Stomach (tissue), 19 donors: ENCODE measurements at places on chromosomes 5 and 9.
A peak's percentile ranks its signal among the peaks of the same experiment; 100 is the strongest.

DNA sequence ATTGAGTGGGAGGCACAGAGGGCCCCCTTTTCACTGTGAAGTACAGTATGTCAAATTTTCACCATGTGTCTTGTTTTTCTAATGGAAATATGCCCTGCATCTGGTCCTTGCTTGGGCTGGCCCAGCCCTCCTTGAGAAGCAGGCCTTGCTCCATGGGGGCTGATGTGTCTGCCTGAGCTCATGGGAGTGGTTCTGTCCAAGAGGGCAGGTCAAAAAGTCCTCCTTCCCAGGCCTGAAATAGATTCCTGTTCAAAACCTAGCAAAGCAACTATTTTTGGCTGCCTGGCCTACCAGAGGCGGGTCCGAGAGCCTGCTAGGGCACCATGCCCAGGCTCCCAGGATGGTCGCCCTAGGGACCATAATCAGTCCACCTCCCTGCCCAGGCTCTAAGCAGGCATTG lies 40.5 kb upstream of the NEURL1B start:
- DNase-seq: no peak

GRCh38 chr9:36789886-36790285 lies 217.2 kb downstream of the MELK start:
- DNase-seq: no peak

DNA sequence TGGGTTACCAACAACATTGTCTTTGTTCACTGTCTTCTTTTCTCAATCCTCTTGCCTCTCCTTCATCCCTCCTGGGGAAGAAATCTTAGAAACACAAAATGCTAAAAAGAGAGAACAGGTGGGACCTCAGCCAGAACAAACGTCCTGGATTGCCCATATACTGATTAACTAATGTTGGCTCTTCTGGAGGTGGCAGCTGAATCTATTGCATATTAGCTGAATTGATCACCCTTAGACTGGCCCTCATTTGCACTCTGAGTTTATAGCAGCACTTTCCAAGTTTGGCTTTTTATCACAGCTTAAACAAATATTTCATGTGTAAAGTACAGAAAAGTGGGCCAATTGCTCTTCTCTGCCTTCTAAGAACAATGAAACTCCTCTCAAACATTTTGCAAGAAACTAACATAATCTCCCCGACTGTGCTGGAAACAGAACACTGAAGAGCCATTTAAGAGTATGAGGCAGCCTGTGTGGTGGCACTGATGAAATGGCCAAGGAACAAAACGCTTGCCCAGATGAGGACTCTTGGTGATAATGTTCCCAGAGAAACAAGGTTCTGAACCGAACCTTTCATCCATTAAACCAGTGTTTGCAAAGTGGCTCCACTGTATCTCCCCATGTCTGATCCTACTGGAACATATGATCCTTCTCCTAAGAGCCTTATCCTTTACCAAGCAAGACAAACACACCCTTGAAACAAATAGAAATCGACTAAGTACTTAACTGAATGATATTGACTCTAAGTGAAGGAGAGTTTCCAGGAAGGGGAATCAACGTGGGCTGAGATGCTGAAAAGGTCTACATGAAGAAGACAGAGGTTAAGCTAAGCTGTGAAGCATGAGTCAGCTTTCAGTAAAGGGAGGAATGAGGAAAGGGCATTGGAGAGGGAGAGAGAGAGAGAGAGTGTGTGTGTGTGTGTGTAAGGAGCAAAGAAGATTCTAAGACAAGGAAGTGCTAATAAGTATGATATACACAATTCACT lies 83.2 kb upstream of the LIFR start:
- peak; percentile 52 for DNase-seq

- DNase-seq: no peak
Observed at GRCh38 chr9:37328556-37329227, 93.8 kb upstream of the GRHPR start.

GRCh38 chr9:15403155-15403554 lies 19.5 kb upstream of the SNAPC3 start:
- DNase-seq: no peak

GRCh38 chr5:53035868-53036381 lies 46.8 kb downstream of the ITGA2 start:
- DNase-seq: no peak

DNA sequence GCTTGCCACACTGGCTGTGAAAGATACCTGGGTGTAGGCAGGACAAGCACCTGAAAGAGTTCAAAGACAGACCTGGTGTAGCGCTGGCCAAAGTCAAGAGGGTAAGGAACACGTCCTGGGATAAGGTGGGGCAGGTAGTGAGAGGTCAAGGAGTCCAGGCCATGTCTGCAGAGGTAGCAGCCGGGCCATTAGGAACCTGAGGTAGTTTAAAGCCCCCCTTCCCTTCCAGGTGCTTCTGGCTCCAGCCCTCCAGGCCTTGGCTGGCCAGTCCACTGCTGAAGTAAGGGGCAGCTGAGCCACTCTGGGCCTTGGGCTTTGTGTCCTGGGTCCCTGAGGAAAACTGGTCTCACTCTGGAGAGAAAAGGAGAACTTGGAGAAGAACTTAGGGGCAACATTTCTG lies 13.9 kb upstream of the NR5A1 start:
- DNase-seq: no peak

DNA sequence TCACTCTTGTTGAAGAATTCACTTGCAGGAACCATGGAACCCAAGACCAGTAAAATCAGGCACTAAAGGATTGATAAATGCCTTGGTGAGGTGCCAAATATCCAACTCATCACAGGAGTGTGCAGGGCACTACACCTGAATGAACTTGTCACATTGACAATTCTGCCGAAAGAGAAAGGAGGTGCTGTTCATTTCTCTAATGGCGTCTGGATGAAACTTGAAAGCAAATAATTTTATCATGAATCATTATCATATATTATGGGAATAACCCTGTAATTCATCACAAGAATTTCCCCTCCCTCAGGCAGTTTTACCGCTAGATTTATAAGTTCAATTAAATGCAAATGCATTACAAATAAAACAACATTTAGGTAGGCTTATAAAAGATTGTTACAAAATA lies 360.0 kb downstream of the GLIS3 start:
- no peak for DNase-seq

DNA sequence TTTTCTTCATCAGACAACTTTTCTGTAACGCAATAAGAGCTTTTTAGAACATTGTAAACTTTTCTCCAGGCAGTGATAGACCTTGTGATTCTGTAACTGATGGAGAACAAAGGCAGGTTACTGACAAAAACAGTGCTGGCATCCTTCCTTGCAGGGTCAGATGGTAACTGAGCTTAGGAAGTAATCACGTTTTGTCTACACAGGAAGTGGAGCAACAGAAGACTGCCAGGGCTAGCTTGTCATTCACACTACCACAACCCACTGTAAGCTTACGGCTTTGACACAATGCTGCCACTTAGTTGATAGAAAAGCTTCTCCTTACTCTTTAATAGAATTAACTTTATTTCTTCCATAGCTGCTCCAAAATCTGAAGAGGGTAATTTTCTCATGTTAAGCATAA lies 46.8 kb downstream of the FBN2 start:
- no peak for DNase-seq

DNA sequence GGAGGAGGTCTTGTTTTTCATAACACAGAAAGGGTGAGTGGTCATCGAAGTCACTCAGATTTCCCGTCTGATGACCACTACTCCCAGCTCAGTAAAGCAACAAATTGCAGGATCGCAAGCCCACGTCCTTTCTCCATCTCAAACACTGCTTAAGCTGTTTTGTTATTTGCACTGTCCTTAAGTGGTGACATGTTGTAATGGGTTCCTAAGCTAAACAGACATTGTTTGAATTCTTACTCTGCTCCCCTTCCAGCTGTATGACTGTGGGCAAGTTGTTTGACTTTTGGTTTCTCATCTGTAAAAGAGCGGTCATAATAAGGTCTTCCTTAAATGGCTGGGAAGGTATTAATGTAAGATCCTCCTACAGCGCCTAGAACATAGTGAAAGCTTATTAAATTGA lies 62.8 kb upstream of the EQTN start:
- DNase-seq: no peak

DNA sequence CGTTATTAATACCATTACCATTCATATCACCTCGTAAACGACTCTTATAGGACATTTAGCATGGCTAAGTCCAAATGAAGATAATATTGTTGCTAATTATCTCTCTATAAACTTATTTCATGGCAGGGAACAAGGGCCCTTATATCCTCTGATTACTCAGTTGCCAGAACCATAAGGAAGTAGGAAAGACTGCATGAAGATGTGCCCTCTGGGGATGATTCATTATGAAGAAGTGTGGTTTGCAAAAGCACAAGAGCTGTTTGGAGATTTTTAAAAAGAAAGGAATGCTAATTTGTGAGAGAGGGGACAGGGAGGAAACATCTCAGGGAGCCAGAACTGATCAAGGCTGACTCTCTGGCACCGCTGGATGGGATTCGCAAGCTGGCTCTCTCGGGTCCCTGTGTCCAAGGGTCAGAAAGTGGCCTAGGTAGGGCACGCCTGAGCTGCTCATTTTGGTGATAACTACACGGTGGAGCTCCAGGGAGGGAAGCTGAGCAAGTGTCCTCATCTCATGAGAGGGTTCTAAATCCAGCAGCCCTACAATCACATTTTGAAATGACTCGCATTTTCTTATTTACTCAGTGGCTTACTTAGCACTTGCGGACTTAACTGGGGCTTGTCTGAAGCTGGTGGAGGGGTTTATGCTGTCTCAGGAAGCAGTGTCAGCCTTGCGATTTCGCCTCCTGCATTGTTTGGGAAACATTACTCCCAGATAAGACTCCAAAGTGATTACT lies 136.8 kb downstream of the C5orf15 start:
- DNase-seq: no peak

- DNase-seq: no peak
Observed at GRCh38 chr5:164394686-164395194, 889.3 kb downstream of the MAT2B start.

DNA sequence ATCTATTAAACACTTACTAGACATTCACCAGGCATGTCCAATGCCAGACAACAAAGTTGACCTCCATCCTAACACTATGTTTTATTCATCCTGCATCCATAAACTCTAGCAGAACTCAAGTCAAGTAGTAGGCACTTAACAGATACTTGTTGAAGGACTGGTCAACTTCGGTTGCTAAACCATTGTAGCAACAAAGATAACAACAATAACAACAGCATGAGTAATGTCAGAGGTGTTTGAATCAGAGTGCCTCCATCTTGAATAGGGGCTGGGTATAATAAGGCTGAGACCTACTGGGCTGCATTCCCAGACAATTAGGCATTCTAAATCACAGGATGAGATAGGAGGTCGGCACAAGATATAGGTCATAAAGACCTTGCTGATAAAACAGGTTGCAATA lies 180.5 kb upstream of the ZNF462 start:
- no peak for DNase-seq

- no peak for DNase-seq
Observed at GRCh38 chr5:5424736-5425135, 2.3 kb downstream of the ICE1 start.

DNA sequence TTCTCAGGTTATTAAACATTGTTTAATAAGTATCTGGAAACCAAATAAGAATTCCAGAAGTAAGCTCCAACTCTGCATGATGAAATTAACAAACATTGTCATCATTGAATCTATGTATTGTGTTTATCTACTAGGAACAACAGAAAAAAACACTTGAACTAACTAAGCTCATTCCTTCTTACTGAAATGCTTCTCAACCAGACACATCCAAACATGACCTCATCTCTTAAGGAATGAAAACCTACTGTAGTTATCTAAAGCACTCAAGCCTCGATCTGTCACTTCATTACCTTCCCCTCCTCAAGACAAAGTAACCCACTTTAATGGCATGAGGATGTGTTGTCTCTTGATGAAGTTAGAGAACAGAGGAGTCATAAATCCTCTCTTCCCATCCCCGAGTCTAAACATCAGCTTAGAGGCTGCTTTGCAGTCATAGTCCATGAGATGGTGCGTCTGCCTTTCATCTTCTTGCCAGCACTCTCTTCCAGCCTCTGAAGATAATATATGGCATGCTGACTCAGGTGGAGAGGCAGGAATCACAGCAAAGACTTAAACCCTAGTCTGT lies 86.5 kb downstream of the CEMIP2 start:
- DNase-seq: no peak

- no peak for DNase-seq
Observed at GRCh38 chr9:38700695-38701094, 19.2 kb downstream of the FAM240B start.

GRCh38 chr5:81019748-81020147 lies 59.6 kb downstream of the RASGRF2 start:
- no peak for DNase-seq

GRCh38 chr5:16461782-16462181 lies 3.8 kb downstream of the ZNF622 start:
- no peak for DNase-seq

DNA sequence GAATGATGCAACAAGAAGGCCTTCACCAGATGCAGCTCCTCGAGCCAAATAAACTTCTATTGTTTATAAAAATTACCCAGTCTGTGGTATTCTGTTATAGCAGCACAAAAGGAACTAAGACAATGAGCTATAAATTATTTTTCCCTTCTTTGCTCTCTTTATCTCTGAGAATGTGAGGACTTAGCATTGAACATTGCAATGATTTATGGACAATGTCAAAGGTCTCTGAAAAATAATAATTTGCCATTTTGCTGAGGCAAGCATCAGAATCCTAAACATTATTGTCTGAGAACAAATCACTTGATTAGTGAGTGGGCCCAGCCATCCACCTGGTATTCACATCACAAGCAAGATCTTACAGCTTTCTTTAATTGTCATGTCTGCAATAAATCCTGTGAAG lies 95.4 kb upstream of the SSBP2 start:
- DNase-seq: no peak

DNA sequence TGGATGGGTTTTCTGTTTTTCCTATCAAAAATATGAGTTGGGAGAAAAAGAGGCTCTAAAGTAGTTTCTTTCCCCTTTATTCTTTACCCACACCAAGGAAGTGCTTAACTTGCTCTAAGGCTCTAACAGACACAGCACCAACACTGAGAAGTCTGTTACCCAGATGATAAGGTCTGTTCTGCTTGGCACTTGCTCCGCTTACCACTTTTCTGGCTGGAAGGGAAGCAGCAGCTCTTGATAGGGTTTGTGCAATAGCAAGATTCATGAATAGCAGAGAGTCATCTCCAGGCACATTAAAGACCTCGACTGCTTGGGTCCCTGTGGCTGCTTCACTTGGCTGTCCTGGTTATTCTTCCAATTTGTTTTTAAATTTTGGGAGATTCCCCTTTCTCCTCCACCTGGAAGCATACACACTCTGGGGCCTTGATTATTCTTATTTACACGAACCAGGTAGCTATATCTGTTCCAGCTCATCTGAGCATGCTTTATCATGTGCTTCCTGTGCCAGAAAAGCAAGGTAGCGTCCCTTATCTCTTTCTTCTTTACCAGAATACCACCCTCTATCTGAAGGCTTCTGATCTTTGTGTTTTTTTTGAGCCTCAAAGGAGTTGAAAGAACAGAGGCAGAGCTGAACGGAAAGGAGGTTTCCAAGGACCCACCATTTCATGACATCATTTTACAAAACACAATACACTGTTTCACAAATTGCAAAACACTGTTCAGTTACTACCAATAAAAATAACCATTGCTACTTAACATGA lies 24.8 kb downstream of the PPP3R2 start:
- DNase-seq: no peak
